Endothelial cell (in vitro differentiated cells): ENCODE measurements at places on chromosomes 12 and 14.

DNA sequence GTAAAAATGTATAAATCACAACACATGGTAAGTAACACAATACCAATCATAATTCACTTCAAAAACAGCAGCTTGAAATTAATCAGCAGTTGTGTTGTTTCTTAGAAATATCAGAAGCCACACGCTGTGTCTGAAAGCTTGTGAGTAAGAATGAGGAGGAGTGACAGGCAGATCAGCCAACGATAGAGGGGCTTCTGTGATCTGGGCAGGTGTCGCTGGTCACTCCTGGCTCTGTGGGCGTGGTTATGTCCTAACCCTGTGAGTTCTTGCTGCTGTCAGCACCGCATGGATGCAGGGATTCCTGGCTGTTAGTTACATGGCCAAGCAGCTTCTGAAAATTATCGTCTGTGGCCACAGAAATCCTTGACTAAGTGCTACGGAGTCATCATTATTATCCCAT, 123.4 kb downstream of the SLC25A47 start:
- no peak for DNase-seq

GRCh38 chr12:13100605-13100881, 2.9 kb downstream of the GSG1 start:
- no peak for DNase-seq

GRCh38 chr14:102897299-102898027, 25.0 kb upstream of the AMN start:
- DNase-seq: no peak

DNA sequence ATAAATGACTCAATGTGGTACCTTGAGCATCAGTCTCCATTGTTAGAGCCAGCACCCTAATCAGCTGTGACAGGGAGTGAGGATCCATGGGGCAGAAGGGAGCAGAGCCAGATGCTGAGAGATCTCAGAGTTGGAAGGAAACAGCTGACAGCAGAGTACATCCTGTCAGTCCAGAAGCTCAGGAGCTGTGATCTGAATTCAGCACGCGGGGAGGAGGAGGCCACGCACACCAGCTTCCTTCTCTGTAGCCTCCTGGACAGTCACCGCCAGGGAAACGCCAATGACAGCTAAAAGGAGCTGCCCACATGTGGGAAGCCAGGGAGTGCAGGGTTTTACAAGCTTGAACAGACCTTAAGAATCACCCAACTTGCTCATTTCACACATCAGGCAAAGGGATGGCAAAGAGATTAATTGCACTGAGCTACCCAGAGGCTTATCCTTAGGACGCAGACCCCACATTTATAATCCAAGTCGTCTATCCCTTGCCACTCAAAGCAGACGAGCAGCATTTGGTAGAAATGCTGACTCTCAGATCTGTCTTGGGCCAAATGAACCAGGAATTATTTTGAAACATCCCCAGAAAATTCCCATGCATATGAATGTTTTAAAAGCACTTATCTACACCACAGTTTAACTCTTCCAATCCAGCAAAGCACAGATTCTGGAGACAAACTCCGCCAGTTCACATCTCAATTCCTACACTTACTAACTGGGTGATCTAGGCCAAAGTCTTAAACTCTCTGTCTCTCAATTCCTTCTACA, 322.6 kb upstream of the TMTC1 start:
- DNase-seq: peak; percentile 24

DNA sequence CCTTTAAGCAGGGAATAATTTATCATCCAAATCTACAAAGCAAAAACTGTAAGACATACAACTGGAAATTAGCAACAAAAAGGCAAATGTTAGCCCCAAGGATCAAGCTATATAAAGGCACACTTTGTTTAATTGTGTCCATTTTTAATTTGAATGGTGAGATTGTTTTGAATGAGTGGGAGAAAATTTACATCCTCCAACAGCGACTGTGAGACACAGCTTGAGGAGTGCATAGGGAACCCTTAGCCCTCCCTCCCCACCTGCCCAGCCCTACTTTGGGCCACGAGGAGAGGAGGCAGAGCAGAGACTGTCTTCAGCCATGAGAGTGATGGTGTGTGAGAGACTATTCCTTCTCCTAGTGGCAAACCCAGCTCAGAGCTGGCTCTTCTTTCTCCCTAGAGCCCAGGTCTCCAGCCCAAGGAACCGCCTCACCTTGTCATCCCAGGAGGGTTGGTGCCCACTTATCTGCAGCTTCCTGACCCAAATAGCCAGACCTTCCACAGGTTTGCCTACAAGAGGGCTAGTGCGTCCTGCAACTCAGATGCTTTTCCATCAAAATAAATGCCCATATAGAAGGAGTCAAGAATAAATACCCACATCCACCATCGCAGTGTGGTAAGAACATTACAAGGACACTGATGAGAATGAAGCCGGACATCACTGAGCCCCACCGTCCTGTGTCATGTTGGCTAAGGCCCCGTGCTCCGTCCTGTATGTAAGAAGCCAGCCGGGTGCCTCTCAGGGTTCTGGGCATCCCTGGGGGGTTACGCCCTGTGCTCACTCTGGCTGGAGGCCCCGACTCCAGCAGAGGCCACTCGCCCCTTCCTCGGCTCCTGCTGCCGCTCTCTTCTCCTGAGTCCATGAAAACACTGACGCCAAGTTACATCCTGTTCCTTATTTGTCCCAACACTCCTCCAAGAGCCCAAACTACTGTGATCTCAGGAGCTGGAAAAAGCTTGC, 36.4 kb upstream of the C14orf180 start:
- DNase-seq: no peak

DNA sequence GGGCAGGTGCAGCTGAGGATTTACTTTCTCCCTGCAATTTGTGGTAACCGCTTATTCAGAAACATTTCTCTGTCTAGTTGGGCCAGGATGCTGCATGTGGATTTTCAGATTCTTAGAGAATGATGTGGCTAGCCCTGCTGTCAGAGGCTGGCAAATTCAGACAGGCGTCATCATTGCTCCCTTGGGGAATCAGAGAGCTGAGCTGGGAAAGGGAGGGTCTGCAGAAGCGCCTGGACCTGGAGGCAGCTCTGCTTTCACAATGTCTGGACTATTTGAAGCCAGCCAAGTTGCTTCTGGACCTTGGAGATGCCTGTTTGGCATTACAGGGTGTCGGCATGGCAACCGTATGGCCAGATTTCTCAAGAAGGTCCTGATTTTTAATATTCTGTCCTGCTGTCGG, 3.4 kb downstream of the GALNT16 start:
- DNase-seq: no peak

- no peak for DNase-seq
Observed at GRCh38 chr14:54152351-54152750, 195.7 kb upstream of the BMP4 start.

GRCh38 chr12:34390846-34391700, 368.8 kb downstream of the ALG10 start:
- DNase-seq: no peak

- no peak for DNase-seq
Observed at GRCh38 chr14:98543074-98543473, 728.9 kb downstream of the BCL11B start.

- no peak for DNase-seq
Observed at GRCh38 chr14:38065106-38065762, 142.5 kb upstream of the SSTR1 start.

GRCh38 chr12:75366629-75367028, 24.3 kb upstream of the GLIPR1L2 start:
- DNase-seq: no peak

DNA sequence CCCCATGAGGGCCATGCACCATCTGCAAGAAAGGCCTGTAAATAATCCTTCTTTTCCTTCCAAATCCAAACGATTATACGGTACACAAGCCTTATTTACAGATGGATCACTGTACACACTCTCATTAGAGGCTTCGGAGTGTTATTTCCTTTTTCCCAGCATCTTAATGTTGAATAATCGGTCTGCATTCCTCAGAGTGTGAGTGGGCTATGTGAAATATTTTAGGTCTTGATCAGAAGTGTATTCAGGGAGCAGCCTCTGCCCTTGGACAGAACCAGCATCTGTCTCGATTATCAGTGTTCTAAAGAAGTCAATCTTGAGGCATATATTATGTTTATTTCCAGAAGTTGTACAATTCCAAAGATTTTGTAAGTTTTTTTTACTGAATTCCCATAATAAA, 340.6 kb downstream of the SEC23A start:
- no peak for DNase-seq

DNA sequence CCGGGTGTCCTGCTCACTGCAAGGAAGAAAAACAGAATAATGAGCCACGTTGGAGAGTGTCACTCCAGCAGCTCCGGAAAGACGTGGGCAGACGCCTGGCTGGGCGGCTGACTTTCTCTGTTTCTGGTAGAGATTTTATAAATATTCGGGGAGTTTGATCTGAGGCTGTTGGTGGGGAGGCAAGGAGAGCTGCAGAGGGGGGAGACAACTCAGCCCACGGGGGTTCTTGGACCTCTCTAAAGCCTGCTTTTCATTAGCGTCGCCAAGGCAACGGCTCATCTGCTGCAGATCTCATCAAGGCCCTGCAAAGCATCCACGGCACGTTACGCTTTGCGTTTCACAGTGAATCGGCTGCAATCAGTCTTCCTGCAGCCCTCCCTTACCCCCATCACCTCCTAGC, 207.2 kb downstream of the ZFP36L1 start:
- no peak for DNase-seq

GRCh38 chr14:41299924-41300323, 306.8 kb upstream of the LRFN5 start:
- no peak for DNase-seq

DNA sequence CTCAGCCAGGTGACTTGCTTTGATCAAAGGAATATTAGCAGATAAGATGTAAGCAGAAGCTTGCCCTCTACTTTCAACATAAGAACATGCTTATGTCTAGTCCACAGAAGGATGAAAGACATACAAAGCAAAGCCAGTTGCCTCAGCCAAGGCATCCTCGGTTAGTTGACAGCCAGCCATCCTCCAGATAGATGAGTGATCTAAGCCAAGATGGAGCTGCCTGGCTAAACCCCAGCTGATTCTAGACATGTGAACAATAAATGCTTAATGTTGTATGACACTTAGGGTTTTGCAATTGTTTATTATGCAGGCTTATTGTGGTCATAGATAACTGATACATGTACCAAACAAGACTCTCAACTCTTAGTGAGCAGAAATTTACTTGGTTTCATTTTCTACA, 157.6 kb upstream of the TMTC2 start:
- no peak for DNase-seq

DNA sequence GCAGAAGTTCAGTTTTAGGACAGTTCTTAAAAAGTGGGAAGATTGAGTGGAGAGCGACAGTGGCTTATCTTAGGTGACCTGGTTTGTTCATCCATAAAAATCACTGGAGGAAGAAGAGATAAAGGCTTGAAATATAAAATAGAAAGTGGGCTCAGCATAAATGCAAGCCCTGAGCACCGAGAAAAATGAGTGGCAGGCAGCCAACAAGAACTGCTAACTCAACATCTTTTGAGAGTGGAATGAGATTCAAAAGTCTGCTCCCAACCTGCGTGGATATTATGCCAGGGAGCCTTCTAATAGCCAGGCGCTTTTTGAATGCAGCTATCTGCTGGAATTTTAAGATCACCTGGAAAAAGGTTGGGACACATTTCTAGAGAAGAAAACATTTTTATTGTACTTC, 666.5 kb downstream of the FLRT2 start:
- DNase-seq: no peak

DNA sequence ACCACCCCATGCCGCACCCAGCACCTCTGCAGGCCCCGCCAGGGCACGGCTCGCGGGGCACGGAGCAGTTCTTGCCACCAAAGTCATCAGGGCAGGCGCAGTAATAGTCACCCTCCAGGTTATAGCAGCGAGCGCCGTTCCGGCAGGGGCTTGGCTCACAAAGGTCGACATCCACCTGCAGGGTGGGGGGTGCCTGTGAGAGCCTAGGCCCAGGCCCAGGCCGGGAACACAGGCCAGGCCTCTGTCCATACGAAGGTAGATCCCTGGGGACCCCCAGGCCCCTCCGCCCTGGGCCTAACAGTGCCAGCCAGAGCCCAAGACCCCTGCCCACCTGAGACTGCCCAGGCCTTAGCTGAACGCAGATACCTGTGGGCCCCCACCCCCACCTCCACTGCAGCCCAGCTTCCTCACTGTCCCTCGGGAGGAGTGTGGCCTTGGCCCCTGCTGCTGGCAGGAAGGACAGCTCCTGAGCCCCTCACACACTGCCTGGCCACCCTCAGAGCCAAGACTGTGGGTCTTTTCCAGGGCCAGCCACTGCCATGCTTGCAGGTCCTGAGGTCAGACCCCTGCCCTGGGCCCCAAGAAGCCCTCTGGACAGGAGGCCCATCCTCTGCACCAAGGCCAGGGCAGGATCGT, 19.3 kb downstream of the JAG2 start:
- DNase-seq: no peak

DNA sequence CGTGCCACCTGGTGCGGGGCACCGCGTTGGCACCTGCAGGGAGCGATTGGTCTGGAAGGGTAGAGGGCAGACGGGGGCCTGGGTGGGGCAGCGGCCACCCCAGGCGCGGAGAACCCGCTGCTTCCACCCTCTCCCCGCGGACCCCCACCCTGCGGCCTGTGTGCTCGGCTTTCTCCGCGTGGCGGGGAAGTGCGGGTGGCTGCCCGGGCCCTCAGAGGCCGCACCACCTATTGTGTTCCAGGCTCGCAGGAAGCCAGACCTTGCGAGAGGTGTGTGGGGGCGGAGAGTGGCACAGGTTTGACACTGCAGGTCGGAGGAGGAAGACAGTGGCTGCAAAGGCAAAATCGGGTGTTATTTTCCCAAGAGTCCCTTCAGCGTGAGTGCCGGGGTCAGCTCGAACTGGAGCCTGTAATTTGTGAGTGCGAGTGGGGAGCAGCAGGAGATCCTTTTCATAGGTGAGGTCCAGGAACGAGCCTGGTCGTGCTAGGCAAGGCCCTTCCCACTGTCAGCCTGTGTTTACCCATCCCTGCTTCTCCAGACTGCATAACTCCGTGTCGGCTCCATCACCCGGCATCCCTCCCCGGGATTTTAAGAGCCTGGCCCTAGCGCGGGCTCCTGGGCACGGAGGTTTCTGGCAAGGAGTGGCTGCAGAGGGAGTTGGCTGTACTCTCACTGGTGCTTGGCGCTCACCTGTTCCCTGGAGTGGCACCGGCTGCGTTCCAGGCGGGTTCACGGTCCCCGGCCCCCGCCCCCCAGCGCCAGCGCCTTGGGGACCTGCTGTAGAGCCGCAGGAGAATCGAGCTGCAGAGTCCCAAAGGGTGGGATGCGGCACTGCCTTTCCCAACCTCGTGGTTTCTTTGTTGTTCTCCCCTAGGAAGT, 935 bp downstream of the TBC1D30 start:
- DNase-seq: peak; percentile 7

DNA sequence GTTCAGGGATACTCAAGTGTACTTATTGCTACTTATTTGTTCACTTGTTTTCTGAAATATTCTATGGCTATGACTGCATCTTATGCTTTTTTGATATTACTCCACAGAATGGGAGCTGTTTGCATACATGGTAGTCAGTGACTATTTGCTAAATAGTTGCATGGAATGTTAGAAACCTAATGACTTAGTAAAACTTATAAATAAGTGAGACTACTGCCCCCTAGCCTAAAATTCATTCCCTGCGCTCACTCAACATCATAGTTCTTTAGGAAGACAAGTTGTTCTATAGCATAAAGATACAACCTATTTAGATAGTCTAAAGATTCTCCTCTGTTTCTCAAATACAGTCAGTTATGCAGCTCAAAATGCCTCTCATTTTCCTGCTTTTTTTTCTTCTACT, 305.5 kb downstream of the CEP128 start:
- no peak for DNase-seq
